ENCODE measurements at places on chromosomes 5 and 9.
A peak's percentile ranks its signal among the peaks of the same experiment; 100 is the strongest.

- no peak for DNase-seq
Observed at GRCh38 chr9:113707953-113708695, 168.0 kb upstream of the ZNF618 start.

DNA sequence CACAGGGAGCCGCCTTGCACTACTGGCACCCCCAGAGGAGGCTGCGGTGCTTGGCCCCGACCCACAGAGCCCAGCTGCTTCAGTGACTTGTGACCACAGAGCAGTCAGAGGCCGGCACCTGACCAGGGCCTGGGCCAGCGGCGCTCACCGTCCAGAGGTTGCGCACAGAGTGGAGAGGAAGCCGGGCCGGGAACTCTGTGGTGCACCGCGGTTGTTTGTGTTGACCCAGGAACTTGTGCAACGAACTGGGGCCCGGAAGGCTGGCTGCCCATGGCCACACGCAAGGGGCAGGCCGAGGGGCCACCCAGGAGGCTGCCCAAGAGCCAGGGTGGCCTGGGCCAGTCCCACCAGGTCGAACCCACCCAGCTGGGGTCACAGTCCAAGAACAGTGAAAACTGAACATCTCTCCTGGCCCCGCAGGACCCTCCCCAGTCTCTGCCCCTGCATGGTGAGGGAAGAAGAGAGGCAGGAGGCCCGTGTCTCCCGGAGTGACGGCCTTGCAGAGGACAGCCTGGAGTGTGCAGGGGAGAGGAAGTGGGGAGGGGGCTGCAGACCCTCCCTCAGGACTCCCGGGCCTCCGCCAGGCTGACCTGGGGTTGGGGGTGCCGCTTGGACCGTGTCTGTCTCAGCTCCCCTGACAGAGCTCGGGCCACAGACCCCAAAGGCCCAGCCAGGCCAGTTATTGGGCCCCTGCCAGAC lies 42.8 kb upstream of the EGFL7 start:
- DNase-seq: peak; percentile 29

DNA sequence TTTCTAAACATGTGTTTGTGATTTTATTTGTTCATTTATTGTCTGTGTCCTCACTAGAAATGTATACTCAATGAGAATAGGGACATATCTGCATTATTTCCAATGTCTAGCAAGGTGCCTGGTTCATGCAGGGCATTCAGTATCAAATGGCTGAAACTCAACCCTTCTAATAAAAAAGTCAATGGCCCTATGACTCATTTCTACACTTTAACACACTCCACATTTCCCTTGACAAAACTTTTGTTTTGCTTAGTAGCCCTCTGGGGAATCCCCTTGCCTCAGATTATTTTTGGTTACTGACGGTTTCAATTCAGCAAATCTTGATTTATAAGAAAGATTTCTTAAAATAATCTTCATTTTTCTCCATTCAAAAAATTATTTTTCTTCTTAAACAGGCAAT lies 206.0 kb upstream of the DMRTA1 start:
- DNase-seq: no peak

- DNase-seq: no peak
Observed at GRCh38 chr5:112294126-112294525, 125.0 kb downstream of the EPB41L4A start.

GRCh38 chr9:108691614-108692013 lies 164.2 kb downstream of the ACTL7B start:
- DNase-seq: no peak

DNA sequence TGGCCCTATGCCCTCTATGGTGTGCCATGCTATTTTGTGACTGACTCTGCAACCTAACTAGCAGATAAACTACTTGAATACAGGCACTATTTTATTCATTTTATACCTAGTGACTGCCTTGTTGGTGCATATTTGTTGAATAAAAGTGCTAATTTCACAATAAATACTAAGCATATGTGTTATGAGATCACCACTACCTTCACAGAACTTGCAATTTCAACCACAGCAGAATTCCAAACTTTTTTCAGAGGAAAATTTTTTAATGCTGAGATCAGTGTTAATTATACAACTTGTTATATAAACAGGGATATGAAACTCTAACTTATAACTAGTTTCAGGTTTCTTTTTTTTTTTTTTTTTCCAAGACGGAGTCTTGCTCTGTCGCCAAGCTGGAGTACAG lies 94.8 kb downstream of the NR3C1 start:
- DNase-seq: no peak

DNA sequence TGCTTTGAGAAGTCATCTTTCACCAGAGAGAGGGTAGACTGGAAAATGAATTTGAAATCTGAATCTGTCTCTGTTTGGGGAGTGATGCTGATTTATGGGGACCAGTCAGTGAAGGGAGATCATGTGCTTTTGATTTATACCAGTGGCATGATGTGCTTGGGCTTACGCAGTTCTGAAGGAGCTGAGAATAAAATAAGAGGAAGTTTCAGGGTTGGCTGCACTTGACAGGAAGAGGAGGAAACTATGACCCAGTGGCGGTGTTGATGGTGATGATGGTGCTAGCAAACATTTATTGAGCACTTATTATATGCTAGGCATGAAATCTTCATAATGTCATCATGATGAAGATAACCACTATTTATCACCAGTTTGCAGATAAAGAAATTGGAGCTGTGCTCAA lies 136.4 kb upstream of the GLRA1 start:
- DNase-seq: no peak

GRCh38 chr5:59188419-59189225 lies 605.7 kb downstream of the RAB3C start:
- DNase-seq: peak; percentile 26

GRCh38 chr5:164868761-164869160 lies 1363.3 kb downstream of the MAT2B start:
- DNase-seq: no peak

- DNase-seq: no peak
Observed at GRCh38 chr5:5419291-5420210, 2.9 kb upstream of the ICE1 start.

- no peak for DNase-seq
Observed at GRCh38 chr5:178398901-178399700, 166.5 kb upstream of the PHYKPL start.

DNA sequence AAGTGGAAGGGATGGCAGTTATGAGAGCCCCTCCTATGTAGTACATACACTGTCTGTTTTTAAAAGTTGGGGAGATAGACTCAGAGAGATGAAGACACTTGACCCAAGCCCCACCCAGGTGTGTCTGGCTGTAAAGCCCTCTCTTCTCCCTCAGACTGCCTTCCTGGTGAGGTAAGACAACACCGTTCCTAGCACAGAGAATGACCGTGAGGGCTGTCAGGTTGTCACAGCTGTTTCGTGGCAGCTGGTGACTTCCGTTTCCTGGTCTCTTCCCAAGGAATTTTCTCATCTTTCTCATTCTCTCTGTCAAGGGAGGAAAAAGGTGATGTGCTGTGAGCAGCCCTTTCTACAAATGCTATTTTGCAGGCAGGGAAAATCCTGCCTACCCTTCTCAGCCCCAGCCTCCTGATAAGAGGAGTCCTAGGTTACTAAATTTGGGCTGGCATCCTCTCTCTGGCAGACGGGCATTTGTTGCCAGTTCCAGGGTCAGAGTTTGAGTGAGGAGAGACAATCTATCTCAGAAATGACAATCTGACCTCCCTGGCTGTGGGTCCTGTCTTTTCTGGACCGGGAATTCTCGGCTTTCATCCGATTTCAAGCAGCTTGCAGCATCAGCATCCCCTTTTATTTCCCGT lies 263.5 kb upstream of the PANK3 start:
- DNase-seq: no peak
